ENCODE measurements at places on chromosomes 2 and 18.

DNA sequence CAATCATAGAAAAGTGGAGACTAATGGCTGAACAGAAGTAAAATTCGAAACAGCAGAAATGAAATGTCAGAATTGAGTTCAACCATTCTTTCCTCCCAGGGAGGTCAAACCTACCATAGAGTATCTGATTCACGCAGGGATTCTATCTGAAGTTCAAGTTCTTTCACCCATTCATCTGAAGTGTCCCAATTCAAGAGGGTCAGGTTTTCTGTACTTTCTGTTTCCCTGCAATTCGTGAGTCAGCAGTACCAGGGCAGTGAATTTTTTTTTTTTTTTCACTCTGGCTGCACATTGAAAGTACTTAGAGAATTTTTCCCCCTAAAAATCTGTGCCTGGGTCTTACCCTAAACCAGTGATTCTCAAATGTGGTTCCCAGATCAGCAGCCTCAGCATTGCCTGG, 40.9 kb upstream of the CCDC88A start:
- DNase-seq = no peak

DNA sequence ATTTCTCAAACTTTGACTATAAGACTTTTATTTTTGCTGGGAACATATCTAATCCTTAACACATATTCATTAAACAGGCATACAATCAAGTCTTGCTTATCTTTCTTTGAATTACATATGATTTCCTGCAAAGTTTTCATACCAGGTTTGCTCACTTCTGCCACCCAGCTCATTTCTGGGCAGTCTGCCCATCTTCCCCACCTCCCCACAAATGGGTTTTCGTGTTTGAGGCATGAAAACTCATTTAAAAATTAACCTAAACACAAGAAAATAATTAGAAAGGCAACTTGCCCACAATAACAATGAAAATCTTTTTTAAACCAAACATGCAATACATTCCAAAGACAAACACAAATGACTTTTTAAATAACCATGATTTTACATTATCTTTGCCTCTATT, 3.4 kb downstream of the CHST9 start:
- DNase-seq = no peak

DNA sequence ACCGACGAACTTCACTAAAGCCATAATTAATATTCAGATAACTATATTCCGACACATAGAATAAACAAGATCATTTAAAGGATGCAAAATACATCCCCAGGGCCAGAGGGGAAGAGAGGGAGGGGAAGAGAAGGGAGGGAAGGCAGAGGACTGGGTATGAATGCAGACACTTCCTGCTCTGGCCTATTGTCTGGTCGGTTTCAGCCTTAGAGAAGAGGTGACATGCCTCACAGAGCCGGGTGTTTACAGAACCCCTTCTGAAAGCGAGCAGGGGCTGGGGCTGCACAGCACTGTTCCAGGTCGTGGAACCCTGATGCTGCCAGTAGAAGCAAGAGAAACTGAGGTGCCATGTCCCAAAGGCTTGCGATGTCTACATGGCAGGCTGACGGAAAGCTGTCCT, 31.0 kb downstream of the CELF4 start:
- peak; percentile 82 for DNase-seq

DNA sequence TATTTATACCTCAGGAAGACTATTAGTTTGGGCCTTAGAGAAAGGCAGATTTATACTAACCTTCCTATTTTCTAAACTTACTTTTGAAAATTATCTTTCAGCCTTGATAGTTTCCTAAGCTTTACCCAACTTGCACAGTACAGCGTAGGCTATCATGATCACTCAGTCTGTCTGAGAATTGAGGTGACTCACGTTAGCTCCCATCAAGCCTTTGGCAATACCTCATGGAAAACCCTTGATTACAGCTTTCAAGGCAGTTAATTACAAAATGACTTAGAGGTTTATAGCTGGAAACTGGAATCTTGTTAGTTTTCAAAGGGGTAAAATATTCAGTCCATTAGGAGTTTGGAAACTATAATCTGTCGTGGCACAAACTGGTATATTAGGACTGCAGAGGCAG, 26.4 kb upstream of the ARMC9 start:
- DNase-seq = no peak

DNA sequence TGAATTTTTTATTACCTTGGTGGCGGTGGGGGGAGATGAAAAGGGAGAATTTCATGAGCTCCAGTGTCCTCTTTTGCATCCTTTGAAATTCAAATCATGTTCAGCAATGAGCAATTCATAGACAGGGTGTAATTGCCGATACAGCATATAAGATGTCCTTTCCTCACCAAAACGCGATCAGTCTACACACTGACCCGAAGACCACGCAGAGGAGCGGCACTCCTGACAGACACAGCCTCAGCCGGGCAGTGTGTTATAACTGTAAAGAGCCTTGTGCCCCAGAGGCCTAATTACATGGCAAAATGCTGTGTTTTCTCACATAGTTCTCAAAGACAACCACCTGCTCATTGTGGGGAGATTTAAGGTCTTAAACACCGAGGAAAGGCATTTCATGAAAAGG, 38.4 kb upstream of the APCDD1 start:
- no peak for DNase-seq

GRCh38 chr18:44342946-44343345, 337.7 kb upstream of the SETBP1 start:
- DNase-seq = peak; percentile 6

DNA sequence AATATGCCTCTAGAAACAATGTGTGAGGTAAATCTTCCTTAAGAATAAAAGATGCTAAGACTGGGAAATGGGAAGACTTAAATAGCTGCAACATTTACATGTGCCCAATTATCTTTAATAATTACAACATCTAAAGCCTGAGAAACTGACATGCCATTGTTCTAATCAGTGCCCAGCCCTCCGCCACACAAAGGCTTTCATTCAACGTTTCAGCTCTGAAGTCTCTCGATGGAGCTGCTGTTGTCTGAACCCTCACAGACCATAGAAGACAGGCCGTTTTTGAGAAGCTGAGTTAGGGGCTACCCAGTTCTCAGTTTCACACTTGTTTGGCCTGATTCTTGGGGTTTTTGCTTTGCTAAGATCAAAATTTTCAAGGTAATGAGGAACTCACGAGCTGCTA, 315.4 kb upstream of the CHST9 start:
- DNase-seq = no peak

DNA sequence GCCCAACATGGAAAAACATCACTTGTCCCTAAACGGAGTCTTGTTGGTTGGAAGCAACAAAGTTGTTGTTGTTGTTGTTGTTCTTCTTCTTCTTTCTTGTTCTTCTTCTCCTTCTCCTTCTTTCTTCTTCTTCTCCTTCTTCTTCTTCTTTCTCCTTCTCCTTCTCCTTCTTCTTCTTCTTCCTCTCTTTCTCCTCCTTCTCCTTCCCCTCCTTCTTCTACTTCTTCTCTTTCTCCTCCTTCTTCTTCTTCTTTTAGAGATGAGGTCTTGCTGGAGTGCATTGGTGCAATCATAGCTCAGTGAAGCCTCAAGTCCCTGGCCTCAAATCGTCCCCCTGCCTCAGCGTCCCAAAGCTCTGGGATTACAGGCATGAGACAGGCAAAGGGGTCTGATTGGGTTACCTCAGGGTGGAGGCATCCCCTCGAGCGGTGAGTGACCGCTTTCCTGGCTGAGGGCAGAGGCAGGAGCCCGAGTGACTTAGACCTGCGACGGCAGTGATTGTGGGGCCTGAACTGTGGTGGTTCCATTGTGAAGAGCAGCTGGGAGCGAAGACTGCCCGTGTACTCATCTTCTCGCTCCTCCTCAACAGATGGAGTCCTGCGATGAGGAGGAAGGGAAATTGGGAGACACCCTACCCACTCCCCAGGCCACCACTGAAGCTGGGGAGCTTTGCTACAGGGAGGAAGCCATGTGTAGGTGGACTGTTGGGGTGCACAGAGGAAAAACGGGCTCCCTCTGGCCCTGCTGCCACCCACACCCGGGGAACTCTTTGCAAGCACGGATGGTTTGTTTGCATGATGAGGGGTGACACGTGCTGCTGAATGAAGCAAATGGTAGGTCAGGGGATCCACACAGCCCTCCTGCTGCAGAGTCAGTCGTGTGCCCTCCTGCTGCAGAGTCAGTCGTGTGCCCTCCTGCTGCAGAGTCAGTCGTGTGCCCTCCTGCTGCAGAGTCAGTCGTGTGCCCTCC, 7.0 kb upstream of the PER2 start:
- no peak for DNase-seq

DNA sequence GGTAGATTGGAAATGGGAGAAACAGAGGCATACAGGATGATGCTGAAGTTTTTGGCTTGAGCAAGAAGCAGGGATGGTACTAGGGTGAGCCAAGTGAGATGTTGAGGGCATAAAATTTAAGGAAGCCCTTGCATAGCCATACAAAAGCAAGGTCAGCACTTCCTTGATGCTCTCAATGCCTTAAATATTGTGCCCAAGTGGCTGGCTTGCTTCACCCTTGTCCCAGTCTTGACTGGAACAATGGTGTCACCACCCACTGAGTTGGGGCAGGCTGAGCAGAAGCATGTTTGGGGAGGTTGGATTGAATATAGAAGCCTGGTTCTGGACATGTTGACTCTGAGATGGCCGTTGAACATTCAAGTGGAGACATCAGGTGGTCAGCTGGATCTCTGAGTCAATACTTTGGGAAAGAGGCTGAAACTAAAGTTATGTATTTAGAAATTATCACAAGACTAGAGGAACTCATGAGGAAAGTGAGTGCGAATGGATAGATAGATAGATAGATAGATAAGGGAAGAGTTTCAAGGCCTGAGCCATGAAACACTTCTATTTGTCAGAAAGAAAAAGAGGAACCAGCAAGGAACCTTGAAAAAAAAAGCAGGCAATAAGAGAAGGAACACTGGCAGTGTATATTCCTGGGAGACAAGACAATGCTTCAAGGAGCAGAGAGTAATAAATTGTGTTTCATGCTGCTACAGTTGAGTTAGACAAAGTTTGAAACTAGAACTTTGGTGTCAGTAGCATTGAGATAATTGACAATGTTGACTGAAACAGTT, 43.0 kb upstream of the HNMT start:
- no peak for DNase-seq

DNA sequence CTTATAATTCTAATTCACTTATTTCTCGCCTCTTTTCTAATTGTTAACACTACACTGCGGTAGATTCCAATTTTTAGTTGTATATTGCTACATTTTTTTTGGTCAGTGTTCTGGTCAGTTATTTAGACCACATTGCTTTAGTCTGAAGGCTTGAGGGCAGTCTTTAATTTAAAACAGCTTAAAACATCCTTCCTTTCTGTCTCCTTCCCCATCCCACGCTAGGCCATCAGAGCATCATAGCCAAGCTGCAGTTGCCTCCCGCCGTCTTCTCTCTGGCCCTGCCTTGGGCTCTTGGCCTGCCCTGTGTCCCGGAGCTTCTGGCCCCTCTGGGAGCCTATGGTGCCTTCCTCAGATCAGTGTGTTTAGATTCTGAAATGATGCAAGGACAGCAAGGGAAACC, 52.6 kb upstream of the GLI2 start:
- no peak for DNase-seq

DNA sequence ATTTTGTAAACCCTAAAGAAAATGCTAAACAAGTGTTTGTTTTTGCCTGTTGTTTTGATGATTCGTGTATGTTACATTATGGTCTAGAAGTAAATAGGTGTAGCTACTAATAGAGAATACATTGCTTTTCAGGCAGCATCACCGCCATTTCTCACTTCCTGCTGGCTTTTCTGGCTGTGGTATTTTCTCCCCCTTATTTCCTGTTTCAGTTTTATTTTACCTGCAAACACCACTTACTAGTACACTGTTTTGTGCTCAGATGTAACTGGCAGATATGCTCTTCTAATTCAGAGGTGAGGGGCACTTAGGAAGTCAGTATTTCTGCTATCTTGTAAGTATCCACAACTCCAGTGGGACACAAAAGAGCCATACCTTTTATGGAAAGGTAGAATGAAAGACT, 38.1 kb upstream of the SLC3A1 start:
- no peak for DNase-seq

GRCh38 chr2:171803757-171804156, 90.3 kb downstream of the SLC25A12 start:
- no peak for DNase-seq

DNA sequence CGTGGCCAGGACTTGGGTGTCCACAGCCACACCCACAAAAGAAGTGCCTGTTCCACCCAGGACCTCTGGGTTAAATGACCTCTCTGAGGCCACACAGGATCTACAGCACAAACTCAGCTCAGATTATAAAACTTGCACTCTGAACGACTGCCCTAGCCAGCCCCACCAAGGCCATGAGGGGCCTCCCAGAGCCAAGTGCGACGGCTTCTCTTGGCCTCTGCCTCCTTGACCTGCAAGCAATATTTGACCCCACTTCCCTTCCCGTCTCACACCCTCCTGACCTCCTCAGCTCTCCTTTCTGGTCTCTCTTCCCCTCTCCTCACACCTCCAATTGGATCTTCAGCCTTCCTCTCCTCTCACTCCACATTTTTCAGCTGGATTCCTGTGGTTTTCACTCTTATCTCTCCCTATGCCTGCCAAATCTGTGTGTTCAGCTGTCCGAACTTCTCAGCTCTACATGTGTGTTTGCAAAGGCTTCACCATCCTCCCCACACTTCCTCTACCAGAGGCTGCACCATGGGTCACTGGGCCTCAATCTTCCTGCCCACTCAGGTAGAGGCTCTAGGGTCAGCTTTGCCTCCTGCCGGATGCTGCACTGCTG, 25.3 kb upstream of the STEAP3 start:
- no peak for DNase-seq

GRCh38 chr2:226461981-226462380, 337.6 kb downstream of the IRS1 start:
- no peak for DNase-seq

DNA sequence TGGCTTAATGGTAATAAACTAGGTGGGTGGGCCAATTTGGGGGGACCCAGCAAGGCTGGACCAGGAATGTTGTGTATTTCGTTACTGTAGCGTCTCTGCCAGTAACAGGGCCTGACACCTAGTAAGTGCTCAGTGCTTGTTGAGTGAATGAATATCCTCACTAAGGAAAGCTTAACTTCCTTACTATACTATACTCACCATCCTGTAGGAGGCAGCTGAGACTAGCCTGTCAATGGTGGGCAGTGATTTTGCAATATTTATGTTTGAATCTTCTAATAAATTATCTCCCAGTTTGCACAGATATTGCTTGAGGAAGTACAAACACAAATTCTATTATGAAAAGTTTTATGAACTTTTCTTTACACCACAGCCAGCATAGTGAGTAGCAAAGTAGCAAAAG, 370.7 kb upstream of the SYT4 start:
- DNase-seq = no peak

DNA sequence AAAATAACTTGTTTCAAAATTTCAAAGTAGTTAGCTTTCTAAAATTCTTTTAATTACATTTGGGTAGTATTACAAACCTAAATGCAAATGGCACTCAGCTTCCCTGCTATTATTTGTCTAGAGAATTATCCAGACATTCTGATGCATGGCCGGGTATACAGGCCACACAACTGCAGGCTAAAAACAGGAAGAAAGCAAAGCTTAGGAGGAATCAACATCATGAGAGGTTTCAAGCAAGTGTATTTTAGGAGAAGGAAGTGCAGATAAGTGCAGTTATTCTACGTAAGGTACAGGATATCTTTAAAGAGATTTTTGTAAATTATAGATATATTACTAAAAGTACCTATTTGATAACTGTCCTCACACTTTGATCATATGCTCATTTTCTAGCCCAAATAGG, 46.8 kb upstream of the RNU4ATAC start:
- no peak for DNase-seq
